ENCODE measurements at places on chromosomes 5 and 9.

- no peak for DNase-seq
These were observed 79.5 kb upstream of the LHFPL2 start for GRCh38 chr5:78727786-78728761.

DNA sequence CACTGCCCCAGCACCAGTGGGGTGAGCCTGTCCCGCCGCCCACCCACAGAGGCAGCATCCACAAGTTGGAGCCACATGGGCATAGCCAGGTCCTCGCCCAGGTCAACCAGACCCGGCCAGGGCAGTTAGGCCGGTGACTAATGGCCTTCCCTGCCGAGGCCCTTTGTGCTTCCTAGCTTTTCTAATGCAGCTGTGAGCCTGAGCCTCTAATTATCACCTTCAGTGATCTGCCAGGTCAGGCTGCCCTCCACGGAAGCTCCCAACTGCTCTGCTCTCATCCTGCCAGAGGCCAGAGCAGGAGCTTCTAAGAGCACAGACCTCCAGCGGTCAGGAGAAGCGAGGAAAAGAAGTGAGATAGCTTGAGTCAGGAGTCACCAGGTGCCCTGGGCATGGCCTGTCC, 87.1 kb upstream of the PPP1R26 start:
- no peak for DNase-seq

DNA sequence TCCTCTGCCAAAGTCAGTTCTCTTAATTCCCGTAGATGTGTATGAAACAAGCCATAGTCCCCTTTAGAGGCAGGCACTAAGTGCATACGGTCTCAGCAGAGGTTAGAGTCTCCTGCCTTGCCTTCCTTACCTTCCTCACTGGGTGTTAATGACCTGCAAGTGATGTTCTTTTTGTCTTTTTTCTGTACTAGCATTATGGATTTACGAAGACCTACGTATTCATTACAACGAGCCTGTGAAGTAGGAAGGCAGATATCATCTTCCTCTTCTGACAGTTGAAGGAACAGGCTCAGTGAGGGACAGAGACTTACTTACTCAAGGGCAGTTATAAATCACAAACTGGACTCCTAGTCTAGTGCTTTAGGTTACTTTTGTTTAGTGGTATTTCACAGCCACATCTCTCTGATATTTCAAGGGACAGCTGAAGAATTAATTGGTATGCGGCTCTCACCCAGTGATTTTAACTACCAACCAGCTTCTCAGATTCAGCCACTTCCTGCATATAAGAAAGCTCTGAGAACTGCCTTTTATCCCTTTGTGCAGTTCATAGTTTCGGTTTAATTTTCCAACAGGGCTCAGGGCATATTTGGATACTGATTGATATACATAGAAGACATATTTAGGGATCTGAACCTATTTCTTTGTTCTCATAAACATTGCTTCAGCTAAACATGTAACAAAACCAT, 85.1 kb upstream of the CKMT2 start:
- no peak for DNase-seq

- no peak for DNase-seq
These were observed 167.7 kb upstream of the TBCA start for GRCh38 chr5:77943851-77944250.

- no peak for DNase-seq
These were observed 402.3 kb downstream of the DEPDC1B start for GRCh38 chr5:60297658-60298057.

GRCh38 chr9:4490705-4491625, 697 bp downstream of the SLC1A1 start:
- no peak for DNase-seq

- no peak for DNase-seq
These were observed 757.3 kb downstream of the DNAH5 start for GRCh38 chr5:13187186-13187585.

All from HCT116 (cell line).